ENCODE measurements at places on chromosomes 7 and 10.

DNA sequence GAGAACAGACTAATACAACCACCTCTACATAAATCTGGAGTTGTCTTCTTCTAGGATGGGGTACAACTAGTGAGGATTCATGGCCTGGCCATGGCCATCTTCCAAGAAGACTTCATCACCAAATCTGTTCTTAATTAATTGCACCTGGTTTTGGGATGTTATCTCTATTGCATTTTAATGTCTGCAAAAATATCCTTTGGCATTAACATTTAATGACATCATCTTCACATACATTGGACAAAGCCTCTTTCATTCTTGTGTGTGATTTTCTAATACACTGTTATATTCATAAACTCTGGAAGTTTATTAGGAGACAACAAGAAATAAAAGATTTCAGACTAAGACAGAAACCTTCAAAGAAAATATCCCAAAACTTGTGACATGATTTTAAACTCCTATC, 124.2 kb upstream of the ABCB5 start:
- DNase-seq: no peak

- no peak for DNase-seq
These were observed 44.7 kb downstream of the COL13A1 start for GRCh38 chr10:69846293-69846921.

GRCh38 chr10:80964955-80965614, 427.4 kb downstream of the SH2D4B start:
- peak; percentile 37 for DNase-seq

DNA sequence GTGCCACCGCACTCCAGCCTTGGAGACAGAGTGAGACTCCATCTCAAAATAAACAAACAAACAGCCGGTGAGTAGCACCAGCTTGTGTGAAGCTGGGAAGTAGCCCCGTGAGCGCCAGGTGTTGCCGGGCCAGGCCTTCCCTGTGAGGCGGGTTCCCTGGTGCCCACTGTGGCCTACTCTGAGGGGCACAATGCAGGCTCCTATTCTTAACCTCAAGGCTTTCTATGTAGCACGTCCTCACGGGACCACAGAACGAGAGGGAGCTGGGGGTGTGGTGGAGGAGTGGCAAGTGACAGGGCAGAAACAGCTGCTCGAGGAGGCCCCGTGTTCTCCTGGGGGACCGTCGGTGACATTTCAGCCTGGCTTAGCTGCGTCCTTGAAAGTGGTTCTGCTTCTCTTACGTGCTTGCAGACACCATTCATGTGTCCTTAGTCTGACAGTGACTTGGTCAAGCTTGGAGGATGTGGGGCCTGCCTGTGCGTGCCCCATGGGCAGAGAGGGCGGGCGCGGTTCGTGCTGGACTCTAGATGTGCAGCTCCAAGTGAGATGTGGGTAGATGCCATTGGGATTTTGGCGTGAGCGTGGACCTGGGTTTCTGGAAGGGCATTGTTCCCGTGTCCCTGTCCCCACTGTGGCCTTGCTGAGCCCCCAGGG, 116.6 kb downstream of the NKX6-2 start:
- DNase-seq: no peak

- DNase-seq: no peak
These were observed 86.2 kb downstream of the SH3PXD2A start for GRCh38 chr10:103769176-103769575.

DNA sequence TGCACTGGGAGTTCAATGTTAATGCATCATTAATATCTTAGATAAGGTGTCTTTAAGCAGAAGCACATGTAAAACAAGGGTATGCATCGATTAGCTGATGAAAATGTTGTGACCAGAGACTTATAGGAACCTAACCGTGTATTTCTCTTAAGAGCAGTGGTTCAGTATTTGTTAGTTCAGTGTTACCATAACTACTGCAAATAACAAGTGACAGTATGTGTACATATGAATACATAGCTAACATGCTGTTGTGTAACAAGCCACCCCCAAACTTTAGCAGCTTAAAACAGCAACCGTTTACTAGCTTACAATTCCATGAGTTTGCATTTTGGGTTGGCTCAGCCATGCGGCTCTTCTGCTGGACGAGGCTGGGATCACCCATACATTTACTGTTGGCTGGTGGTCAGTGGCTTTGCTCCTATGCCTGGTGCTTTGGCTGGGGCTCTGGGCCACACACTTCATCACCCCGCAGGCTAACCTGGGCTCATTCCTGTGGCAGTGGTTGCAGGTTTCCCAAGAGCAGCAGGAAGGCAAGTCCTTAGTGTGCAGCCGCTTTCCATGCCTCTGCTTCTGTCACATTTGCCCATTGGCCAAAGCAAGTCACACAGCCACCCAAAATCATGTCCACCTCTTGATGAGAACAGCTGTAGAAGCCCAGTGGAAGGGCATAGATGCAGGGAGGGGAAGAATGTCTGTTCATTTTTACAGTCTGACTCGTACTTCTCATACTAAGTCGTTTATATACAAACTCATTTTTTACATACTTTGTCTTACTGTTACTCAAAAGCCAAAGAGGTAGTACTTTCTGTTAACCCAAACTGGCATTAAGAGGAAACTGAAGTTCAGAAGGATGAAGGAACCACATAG, 103.3 kb upstream of the GATA3 start:
- no peak for DNase-seq

GRCh38 chr7:140423501-140423900, 19.6 kb downstream of the RAB19 start:
- DNase-seq: no peak

GRCh38 chr7:2706685-2707126, 18.7 kb downstream of the AMZ1 start:
- no peak for DNase-seq

DNA sequence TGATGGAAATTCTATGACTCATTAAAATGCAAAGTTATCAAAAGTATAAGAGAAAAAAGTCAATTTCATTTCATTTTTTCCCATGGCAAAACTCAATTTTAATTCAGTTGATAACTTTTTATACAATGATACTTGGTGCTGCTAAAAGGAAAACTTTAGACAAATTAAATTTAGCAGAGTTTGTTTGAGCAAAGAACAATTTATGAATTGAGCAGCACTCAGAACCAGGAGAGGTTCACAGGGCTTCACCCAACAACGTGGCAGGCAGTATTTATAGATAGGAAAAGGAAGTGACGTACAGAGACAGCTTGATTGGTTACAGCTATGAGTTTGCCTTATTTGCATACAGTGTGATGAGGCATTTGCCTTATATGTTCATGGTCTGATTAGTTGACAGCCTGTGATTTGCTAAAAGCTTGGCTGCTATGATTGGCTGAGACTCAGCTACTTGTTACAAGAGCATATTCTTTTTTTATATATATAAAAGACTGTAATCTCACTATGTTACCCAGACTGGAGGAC, 157.2 kb upstream of the CELF2 start:
- no peak for DNase-seq

- no peak for DNase-seq
These were observed 26.6 kb upstream of the LARP4B start for GRCh38 chr10:958106-958505.

- no peak for DNase-seq
These were observed 462.2 kb downstream of the AUTS2 start for GRCh38 chr7:70060298-70061068.

- no peak for DNase-seq
These were observed 50.6 kb upstream of the UBE3C start for GRCh38 chr7:157088136-157088535.

- DNase-seq: no peak
These were observed 265.6 kb downstream of the PTEN start for GRCh38 chr10:88129013-88129412.

DNA sequence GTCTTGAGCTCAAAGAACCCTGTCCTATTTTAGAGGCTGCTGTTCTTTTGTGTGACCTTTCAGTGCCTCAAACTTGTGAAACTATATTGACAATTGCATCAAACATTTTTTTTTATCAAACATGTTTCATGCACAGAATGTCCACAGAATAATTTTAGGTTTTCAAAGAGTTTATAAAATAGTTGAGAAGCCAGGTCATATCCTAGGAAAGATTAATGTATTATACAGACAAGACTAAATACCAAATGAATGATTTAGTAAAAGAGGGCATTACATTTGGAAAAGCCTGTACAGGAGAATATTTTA, 67.0 kb downstream of the CDK6 start:
- no peak for DNase-seq

GRCh38 chr10:117004227-117005025, 561 bp downstream of the SHTN1 start:
- DNase-seq: no peak

- DNase-seq: peak; percentile 22
These were observed 41.1 kb upstream of the PRKAR1B start for GRCh38 chr7:767941-768731.

DNA sequence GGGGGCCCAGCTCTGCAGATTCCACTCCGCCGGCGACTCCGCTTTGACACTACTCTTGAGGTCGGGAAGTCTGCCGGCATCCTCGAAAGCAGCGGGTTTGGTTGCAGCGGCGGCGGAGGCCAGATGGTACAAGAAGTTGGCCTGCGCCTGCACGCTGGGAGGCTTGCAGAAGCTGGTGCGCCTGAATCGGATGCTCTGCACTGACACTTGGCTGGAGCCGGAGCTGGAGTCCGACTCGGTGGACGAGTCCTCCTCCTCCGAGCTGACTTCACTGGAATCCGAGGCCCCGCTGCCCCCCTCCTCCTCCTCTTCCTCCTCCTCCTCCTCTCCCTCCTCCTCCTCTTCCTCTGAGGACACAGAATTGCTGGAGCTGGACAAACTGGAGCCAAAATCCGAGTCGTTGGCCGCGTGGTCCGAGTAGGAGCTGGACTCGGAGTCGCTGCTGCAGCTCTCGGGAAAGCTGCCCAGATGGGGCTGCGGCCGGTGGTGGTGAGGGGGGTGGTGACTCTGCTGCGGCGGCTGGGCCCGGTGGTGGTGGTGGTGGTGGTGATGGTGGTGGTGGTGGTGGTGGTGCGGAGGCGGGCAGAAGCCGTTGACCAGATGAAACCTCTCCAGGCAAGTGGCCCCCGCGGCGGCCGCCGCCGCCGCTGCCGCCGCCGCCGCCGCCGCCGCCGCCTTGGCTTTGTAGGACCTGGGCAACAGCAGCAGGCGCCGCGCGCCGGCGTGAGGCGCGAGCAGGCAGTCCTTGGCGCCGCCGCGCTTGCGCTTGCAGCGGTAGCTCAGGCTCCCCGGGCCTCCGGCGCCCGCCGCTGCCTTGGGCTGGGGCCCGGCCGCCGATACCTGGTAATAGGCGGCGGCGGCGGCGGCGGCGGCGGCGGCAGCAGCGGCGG, 9.0 kb downstream of the SKIDA1 start:
- DNase-seq: peak; percentile 40

DNA sequence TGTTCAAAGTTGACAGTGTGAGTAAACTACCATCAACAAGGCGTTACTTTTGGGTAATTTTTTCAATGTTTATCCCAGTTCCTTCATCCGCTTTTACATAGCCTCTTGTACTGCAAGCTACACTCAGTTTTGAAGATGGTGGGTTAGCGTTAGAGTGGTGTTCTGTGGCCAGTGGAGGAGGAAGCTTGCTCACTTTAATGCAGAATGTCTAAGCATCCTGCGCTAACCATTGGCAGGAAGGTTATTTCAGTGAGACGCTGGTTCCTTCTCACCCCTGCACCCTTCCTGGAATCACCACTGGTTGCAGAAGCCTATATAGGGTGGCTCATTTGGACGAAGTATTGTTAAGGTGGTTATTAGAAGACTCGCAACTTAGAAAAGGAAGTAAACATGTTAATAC, 159.1 kb downstream of the CELF2 start:
- DNase-seq: no peak

DNA sequence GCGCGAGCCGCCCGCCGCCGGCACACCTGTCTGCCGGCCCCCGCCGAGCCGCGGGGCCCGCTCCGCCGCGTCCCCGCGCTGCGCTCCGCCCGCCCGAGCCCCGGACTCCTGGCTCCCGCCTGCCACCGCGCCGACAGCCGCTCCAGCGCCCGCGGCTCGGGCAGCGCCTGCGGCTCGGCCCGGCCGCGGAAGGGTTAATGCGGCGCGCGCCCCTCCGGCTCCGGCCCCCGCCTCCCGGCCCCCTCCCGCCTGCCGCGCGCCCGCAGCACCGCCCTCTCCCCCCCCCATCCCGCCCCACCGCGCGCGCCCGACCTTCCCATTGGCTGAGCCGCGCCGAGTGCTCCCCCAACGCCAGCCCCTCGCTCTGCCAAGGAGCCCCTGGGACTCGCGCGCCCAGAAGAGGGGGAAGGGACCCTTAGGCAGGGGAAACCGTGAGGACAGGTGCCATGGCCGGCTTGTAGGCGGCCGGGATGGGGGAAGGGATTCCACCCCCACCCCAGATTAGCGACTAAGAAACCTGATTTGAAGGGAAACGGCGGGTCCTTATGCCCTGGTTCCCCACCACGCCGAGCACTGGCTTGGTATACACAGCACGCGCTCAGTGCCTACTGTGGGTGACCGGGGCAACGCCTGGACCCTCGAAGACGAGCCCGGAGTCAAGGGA, at the start of gene KCNH2:
KCNH2 (minus strand) TSS at position 196 of the 664 bp plus-strand sequence. CDS start 408 bp downstream, outside the sequence.
- DNase-seq: no peak

DNA sequence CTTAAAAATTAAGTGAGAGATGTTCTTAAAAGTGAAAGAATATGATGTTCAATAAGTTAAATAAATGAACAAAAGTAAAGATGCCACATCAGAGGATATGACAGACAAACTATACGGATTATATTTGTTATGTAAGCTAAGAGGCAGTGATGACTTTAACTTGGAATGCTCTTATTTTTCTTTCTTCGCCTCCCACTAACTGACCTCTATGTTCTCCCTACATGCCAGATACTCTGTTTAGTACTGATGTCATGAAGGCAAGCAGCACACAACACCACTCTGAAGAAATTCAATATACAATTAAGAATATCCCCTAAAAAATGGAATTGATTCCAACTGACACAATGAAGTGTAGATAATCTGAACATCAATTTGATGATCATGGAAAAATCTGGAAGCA, 223.4 kb downstream of the DOCK4 start:
- DNase-seq: no peak

- DNase-seq: no peak
These were observed 47.6 kb downstream of the CYP26A1 start for GRCh38 chr10:93121311-93121710.

- DNase-seq: no peak
These were observed 3.1 kb upstream of the ABCC2 start for GRCh38 chr10:99779335-99779734.

DNA sequence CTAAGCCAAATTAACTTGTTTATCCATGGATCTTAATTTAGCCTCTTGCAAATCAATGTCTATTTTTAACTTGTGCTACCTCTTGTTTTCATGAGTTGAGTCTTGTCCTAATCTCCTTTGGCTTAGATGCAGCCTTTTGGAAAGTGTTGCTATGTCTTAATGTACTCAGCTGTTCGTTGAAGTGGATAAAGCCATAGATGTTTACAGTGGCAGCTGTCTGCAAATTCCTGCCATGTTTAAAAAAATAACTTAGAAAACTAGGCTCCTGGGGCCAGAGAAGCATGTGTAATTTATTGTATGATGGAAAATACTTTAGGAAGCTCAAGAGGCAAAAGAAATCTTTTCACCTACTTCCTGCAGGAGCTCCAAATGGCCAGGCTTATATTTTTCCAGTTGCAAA, 253.1 kb upstream of the RHOBTB1 start:
- DNase-seq: peak; percentile 13

Measured in pons (tissue), 1 donor.